ENCODE measurements at places on chromosomes 7 and 10.

DNA sequence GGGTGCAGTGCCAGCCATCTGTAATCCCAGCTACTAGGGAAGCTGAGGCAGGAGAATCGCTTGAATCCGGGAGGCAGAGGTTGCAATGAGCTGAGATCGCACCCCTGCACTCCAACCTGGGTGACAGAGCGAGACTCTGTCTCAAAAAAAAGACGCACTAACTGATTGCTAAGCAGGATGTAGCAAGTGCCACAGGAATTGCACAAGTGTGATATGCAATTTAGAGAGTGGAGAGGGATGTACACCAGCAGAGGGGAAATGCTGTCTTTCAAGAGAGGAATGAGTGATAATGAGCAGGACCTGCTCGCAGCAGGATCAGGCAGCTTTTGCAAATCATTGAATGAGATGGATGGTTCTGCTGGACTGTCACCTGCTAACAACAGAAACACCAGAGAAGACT lies 13.3 kb upstream of the SLC16A12 start:
- DNase-seq: no peak

DNA sequence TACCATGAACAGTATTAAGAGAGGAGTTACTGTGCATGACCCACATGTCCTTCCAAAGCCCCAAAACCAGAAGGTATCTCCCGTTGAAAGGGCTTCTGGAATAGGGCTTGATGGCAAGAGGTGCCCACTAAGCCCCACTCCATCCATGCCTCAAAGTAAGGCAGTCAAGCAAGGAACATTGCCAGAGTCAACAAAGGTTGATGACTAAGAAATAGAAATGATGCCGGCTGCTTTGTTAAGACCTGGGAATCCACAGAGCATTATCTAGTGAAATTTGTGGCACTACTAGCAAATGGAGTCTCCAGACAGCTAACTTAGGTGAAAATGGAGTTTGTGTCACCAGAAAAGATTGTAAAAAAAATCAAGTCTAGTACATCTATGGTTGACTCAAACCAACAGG lies 6.2 kb downstream of the SFR1 start:
- DNase-seq: no peak

- DNase-seq: no peak
Observed at GRCh38 chr7:23751852-23752251, 41.8 kb downstream of the STK31 start.

DNA sequence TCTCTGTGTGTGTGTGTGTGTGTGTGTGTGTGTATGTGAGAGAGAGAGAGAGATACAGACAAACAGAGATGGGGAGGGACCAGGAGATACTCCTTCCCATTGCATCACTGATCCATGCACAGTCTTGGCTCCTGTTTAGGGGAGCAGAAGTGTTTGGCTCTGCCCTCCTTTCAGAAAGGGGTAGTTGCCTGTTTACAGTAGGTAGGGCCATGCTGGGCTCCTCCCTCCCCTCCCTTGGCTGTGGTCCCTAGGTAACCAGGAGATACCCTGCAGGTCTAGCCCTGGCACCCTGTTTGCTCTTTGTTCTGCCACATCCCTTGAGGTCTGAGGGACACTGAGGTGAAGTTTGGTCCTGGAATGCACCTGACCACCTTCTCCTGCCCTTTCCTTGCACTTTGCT lies 95.3 kb downstream of the RAMP3 start:
- DNase-seq: no peak

GRCh38 chr10:76051007-76051936 lies 619.8 kb downstream of the LRMDA start:
- DNase-seq: no peak

- no peak for DNase-seq
Observed at GRCh38 chr7:2954433-2954853, 89.2 kb downstream of the CARD11 start.
